ENCODE measurements at places on chromosomes 1 and 21.

GRCh38 chr1:107051266-107051665, 5.2 kb upstream of the PRMT6 start:
- H3K4me3 ChIP-seq: no peak overlapping the region
- H3K36me3 ChIP-seq: no peaks in the 10 kb centered on the region
- DNase-seq: no peak
- H3K27ac ChIP-seq: no peak overlapping the region
- H3K4me1 ChIP-seq: peaks cover 8% of the 10 kb centered on the region

DNA sequence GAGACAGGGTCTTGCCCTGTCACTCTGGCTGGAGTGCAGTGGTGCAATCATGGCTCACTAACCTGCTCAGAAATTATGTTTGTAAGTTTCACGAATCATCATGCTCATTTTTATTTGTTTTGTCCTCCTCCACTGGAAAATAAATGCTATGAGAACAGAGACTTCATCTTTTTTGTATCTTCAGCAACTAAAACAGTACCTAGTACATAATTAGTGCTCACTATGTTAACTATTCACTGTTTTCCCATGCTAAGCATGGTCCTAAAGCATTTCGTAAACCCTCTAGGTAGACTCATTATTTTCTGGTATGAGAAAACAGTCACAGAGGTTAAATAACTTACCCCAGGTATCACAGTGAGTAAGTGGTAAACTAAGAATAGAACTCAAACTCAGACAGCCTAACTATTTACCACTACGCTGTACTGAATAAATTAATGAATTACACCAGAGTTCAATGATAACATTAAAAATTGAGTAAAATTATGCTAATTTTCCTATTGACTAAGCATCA, 118.4 kb downstream of the RERE start:
- H3K27me3 ChIP-seq: peaks cover 22% of the 10 kb centered on the region
- peaks cover 36% of the 10 kb centered on the region for H3K4me1 ChIP-seq
- H3K36me3 ChIP-seq: no peaks in the 10 kb centered on the region
- no peak for DNase-seq
- no peak overlapping the region for H3K4me3 ChIP-seq
- no peak overlapping the region for H3K27ac ChIP-seq

DNA sequence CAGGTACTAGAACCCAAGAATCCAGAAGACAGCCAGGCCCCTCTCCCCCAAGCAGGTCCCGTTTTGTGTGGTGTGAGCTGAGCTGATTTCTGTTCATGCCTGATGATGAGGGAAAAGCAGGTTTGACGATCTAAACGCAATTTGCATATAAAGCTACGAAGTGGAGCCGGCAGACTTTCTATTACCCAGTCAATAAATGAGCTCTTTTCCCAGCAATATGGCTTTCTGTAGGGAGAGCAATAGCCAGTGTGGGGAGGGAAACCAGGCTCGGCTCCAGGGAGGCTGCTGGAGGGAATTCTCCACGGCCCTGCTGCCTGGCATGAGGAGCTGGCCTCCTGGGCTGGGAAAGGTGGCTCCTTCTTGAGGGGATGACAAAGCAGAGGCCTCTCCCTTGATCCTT, 140.7 kb upstream of the AJAP1 start:
- peaks cover 3% of the 10 kb centered on the region for H3K27me3 ChIP-seq
- H3K4me1 ChIP-seq: no peaks in the 10 kb centered on the region
- no peak for DNase-seq
- H3K27ac ChIP-seq: no peak overlapping the region
- no peak overlapping the region for H3K4me3 ChIP-seq

DNA sequence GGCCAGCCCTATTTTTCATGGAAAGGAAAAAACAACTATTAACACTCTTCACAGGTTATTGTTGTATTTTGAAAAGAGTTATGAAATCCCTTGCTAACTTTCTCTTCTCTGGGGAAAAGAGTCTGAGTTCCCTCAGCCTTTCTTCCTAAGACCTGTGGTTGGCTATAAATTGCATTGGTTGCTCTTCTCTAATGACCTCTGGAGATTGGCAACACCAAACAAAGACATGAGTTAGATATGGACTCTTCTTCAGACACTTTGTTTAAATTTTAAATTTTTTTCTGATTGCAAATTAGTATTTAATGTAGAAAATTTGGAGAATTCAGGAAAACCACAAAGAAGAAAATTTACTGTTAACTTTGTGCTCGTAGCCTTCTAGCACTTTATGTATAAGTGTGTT, 275.7 kb downstream of the PBX1 start:
- no peak overlapping the region for H3K4me3 ChIP-seq
- no peaks in the 10 kb centered on the region for H3K36me3 ChIP-seq
- no peaks in the 10 kb centered on the region for H3K4me1 ChIP-seq
- H3K27ac ChIP-seq: no peak overlapping the region
- DNase-seq: no peak

- H3K4me3 ChIP-seq: no peak overlapping the region
- DNase-seq: no peak
- H3K27ac ChIP-seq: no peak overlapping the region
- H3K36me3 ChIP-seq: no peaks in the 10 kb centered on the region
- H3K27me3 ChIP-seq: peaks cover 6% of the 10 kb centered on the region
These were observed 132.6 kb upstream of the ETV3 start for GRCh38 chr1:157270705-157271274.

- no peaks in the 10 kb centered on the region for H3K27me3 ChIP-seq
- no peak within 1 kb of the TSS for H3K4me3 ChIP-seq
- H3K36me3 ChIP-seq: no peaks in the 10 kb centered on the region
- peaks cover 18% of the 10 kb centered on the region for H3K4me1 ChIP-seq
- peak within 1 kb of the TSS; percentile 65 for H3K27ac ChIP-seq
These were observed at the start of gene FABP3 for GRCh38 chr1:31373056-31373896. TSS of gene FABP3 (minus strand) at chr1:31373076. CDS start at chr1:31373014, 62 bp downstream.
